ENCODE measurements at places on chromosomes 3 and 15.

- no peak for DNase-seq
Measured at GRCh38 chr3:46112984-46113383, 85.7 kb upstream of the XCR1 start.

DNA sequence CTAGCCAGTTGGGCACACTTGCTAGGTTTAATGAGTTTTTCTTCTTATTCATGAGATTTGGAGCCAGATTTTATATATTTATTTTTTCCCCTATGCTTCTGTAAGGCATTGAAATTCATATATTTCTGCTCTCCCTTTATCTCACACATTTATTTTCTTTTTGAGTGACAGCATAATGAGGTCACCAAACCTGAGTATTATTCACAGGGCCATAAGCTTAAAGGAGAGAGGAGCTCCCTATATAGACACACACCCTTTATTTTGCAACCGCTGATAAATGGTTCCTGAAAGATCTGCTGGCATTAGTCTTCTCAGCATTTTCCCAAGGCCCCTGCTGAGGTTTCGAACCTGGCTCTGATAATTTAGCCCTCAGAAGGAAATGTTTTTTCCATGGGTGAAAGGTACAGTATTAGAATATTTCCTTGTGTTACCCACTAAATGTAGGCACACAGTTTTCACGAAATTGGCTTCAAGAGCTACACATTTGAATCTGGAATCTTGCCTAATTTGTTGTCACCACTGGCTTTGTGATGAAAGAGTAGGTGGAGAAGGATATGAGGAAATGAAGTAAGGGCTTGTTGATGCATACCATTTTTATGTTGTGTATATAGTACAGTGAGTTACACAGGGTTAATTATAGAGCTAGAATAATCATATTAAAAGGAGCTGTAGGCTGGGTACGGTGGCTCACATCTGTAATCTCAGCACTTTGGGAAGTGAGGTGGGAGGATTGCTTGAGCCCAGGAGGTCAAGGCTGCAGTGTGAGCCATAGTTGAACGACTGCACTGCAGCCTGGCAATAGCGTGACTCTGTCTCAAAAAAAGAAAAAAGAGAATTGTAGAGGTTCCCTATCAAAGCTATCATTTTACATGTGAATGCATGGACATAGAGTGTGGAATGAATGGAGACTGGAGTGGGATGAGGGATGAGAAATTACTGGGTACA, 6.5 kb downstream of the KLHL18 start:
- DNase-seq, result no peak

- peak; percentile 47 for DNase-seq
Measured at GRCh38 chr15:43776101-43776717, 557 bp downstream of the ELL3 start.

GRCh38 chr3:50519471-50520089, 16.1 kb upstream of the CACNA2D2 start:
- peak; percentile 61 for DNase-seq

DNA sequence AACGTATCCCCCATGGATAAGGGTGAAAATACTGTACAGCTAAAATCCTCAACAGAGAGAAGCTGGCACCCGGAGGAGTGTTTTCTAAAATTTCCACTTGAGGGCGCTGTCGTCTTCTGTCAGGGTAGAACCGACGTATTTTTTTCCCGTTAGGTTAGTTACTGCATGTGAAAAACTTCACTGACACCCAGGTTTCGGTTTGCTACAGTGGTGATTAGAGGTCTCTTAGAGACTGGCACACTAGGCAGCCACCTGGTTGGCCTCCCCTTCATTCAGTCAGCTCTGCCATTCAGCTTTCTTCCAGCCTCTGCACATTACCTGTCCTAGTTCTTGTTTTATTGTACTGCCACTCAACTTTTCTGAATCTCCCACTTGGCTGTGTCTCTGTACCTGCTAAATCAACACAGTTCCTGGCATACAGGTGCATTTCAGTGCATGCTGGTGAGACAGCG, 18.4 kb downstream of the CCK start:
- DNase-seq, result no peak

- no peak for DNase-seq
Measured at GRCh38 chr15:31346367-31347066, 19.9 kb downstream of the KLF13 start.

DNA sequence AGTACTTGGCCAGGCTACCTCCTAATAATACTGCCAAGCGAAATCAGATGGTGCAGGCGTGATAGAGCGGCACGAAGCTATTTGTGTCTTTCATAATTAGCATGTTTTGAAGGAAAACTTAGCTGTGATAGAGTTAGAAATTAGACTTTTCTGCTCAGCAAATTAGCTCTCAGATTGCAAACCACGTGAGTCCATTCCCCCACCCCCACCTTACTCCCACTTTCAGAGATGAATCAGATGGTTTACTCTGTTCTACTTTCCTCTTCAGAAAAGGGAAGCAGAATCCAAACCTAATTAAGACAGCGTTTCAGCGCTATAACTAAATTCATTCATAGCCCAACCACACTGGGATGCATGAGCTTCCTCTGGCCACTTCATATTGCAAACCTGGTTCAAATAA, 214.6 kb downstream of the SLCO3A1 start:
- DNase-seq, result no peak

DNA sequence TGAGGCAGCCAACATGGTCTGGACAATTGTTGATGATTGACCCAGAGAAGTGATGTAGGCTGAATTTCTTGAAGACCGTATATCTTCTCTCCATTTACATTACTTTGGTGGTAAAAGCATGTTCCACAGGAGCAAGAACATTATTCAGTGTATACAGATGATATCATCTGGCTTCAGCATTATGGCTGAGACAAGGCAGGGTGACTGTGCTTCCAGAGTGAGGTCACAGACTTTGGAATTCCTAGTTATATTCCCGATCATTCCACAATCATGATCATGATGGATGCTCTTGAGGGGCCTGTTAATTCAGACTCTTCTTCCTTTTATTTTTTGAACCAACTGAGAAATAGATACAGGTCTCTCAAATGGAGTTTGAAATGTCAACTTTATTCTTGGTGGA, 19.0 kb downstream of the PLS1 start:
- no peak for DNase-seq

DNA sequence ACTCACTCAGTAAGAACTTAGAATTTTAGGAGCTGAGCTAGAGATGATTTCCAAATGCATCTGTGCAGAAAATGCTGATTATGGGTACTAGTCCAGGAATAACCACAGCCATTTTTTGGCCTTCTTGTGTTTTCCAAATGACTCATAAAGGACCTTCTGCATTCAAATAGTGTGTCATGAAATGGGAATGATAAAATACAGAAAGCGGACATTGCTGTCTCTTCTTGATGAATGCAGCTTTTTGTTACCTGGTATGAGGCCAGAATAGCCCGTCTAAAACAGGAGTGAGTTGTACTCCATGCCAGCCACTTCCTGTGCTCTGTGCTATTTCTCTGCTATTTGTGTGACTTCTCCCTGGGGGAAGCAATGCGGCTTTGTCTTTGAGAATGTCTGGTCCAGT, 20.5 kb upstream of the FRMD5 start:
- DNase-seq, result no peak

DNA sequence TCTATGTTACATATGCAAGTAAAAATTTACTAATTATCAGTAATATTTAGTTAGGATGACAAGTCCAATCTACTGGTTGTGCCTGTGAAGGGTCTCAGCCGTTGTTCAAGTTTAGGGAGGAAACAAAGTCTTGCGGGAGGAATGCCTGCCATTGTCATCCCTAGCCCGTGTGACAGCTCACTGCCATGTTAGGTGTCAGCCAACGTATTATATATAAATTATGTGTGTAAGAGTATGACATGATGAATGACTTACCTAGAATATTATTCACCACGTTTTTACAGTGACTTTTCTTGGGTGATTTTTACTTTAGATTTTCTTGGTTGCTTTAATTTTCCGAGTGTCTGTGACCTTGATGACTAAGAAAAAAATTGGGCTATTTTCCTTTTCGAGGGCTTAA, 614.4 kb upstream of the MDFIC2 start:
- no peak for DNase-seq

GRCh38 chr3:194688200-194688740, 2.6 kb downstream of the FAM43A start:
- DNase-seq, result peak; percentile 53

DNA sequence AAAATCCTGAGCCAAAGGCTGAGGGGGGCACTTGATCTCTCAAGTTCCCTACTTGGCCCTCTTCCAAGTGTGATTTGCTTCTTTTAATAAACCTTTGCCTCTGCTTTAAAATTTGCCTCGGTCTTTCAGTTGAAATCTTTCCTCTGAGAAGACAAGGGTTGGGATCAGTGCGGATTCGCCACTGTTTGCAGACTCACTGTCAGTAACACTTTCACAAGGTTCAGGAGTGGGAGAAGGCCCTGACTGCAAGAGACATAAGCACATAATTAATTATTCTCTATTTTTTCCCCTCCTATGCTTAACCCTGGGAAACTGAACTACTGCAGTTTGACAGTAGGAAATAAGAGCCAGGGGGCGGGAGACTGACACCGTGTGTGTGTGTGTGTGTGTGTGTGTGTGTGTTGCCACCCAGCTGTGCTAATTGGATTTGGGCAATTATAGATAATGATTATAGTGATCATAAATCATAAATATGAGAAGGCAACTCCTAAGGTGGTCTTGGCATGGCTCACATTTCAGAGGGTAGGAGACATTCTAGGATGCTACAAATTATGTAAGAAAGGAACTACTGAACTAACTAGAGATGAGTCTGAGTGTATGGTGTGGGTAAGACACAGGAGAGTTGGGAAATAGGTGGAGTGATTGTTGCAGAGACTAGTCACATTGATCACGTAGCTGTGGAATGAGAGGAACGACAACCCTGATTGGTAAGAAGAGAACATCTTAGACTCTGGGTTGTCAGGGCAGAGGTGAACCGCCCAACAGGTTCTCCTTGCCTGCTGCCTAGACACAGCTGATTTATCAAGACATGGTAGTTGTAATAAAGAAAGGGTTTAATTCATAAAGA, 5.5 kb upstream of the ZNF662 start:
- DNase-seq, result no peak

DNA sequence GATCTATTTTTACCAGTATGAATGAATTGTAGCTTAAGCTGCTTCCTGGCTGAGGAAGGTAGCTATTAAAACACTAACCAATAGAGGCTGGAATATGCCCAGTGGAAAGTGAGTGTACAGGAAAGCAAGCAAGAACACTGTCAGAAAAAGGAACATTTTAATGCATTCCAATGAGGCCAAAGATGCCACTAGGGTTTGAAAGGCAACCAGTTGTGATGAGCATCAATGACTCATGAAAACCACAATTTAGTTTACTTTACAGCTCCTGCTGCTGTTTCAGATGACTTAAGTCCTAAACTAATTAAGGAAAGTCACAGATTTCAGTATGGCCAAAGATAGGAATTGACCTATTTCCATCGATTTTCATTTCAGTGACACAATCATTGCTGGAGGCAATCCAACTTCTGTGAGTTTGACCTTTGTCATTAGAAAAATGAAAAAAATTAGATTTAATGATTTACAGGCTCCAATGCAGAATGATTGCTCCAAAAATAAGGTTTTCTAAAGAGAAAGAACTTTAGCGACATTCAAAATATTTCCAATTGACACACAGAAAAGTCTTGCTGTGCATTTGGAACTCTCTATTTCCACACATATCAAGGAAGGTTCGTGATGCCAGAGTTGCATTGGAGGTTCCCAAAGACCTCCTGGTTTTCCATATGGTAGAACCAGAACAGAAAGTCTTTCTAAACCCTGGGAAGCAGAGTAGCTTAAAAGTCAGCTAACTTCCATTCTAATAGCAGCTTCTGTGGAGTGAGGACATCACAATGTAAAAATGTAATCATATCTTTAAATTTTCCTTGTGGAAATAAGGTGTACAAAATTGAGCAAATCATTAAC, 103.0 kb downstream of the SUCNR1 start:
- no peak for DNase-seq

DNA sequence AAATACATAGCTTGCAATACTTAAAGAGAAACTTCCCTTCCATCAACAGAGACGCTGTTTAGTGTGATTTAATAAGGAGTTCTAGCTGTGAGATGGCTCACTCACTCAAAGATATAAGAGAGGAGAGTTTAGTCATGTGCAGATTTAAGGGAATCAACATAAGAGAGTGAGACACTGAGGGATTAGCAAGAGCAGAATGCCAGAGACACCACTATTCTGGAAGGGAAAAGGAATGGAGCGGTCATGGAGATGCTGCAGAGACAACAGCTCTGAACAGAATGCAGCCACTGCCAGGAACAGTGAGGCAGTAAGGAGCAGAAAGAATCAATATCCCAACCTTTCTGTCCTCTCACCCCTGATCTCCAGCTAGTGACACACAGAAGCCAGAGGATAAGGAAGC, 248.8 kb downstream of the MBNL1 start:
- DNase-seq, result no peak

DNA sequence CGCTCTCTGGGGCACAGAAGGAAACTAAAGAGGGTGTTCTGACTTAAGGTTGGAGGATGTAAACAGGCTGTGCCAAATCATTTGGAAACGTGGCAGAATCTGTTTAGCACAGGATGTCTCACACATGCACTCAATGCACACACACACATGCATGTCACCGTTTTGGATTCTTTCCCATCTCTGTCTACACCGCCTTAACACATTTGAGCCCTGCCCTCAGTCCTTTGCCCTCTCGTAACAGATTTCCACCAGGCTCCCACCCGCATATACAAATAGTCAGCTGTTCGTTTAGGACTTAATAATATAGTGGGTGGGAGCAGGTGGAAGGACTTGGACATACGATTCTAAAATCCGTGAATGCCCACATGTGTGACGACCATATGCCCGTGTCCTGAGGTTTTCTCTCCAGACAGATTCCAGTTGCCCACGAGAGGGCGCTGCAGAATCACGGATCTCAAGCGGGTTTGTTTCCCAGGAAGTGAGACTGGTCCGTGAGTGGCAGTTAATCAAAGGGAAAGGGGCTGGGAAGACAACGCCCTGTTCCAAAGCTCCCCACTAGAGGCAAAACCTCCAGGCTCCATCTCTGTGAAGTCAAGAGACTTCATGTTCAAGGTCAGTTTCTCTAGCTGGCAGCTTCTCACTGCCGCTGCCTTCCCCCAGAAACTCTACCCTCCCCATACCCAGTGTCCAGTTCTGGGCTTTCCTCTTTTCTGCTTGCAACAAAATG, 44.5 kb downstream of the NOX5 start:
- DNase-seq, result peak; percentile 88

DNA sequence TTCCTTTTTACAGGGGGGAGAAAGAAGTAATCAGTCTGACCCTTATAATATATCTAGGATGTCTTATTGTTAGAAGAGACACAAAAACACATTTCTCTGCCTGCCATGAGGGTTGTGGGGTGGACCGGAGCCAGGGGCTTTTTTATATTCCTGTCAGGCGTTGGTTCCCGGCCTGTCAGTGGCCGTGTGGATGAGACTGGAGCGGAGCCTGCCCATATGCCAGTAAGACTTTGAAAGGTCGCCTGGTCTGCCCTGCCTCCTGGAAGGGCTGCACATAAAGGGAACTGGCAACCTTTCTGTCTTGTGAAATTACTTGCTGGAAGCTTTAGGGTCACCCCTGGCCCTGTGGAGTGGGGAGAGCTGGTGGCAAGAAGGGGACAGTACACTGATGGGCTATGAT, 34.7 kb downstream of the MAP3K13 start:
- no peak for DNase-seq

GRCh38 chr3:139548801-139549200, 9.3 kb upstream of the RBP1 start:
- no peak for DNase-seq
